ENCODE measurements at places on chromosomes 4 and X.

GRCh38 chrX:153374426-153374825, 26.7 kb downstream of the PNMA6E start:
- no peak for DNase-seq

GRCh38 chr4:81528200-81528599, 56.5 kb upstream of the RASGEF1B start:
- no peak for DNase-seq

DNA sequence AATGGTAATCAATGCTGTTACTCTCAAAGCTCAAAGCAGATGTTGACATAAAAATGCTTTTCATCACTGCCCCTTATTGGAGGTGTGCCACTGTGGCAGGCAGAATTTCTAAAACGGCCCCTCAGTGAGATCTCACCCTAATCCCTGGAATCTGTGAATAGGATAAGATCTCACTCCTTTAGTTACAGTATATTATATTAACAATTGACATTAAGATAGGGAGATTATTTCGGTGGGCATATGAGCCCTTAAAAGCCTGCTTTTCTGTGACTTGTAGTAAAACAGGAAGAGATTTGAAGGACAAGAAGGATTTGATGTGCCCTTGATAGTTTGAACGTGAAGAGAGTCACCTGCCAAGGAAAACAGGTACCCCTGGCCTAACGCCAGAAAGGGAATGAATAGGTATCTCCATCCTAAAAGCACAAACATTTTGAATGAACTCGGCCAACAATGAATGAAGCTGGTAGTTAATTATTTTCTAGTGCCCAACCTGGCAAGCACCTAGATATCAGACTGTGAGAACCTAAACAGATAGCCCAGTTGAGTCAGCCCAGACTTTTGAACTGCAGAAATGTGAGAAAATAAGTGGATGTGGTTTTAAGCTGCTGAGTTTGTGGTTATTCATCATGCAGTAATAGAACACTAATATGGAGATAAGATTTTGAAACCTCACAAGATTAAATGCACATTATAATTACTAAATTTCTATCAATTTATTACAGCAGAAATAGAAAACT, 881.6 kb downstream of the PCDH18 start:
- DNase-seq: no peak

DNA sequence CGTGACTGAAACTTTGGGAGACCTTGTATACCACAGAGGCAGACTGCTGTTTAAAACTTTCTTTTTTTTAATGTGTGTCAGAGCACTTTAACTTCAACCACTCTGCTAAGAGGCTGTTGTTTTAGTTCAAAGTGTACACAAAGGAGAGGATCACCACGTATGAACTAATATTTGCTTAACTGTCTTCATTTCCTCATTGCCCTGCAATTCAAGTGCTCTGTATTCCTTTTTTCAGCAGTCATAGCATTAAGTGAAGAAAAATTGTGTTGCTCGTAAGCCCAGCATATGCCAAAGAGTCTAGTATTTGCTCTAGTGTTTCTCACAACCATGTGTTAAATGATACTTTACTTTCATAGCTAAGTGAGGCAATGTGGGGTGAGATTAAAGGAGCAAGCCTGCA, 63.0 kb upstream of the HHIP start:
- DNase-seq: no peak

DNA sequence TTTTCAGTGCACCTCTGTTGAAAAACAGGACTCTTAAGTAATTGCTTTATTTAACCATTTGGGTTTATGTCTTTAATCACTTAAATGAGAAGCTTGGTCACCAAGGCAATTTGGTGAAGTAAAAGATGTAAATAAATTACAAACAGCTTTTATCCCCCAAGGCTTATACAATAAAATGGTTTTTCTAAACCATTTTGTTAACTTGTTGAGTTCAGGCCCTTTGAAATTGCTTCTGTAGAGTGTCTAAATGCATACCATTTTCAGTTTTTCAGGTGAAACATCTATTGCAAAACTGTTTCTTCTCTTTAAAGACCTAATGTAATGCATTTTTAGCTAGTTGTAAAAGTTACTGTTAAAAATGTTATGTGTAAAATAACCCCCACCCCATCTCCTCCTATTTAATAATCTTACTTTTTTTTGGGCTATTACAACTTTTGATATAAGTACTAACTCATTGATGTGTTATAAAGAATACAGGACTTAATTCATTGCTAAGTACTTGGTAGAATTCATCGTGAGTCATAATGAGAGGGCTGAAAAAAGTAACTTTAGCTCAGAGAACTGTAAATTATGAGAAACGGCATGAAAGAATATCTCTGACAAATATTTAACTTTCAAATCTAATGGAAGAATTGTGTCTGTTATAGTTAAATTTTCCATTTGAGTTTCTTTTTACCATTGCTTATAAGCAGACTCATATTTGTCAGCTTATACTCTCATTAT, 4.5 kb downstream of the RAPGEF2 start:
- DNase-seq: no peak

- no peak for DNase-seq
Observed at GRCh38 chr4:77899607-77900006, 37.0 kb downstream of the MRPL1 start.

- no peak for DNase-seq
Observed at GRCh38 chr4:169663831-169664230, 43.5 kb downstream of the CLCN3 start.

- DNase-seq: no peak
Observed at GRCh38 chrX:135520022-135520552, 373 bp upstream of the INTS6L start.

Measured in stimulated activated CD8-positive, alpha-beta memory T cell treated with anti-CD3 and anti-CD28 coated beads, Interleukin-7, amount 100 ng/mL, for 48 hours (primary cell).